Myometrial cell (primary cell): ENCODE measurements at places on chromosomes 2 and 18. TPM values are rescaled to one million over a fixed set of nuclear protein-coding genes. Genes with fewer than 3 reads are reported as not detected.

CAB39 gene
- total RNA-seq = 47.9 and 53.0 TPM in 2 replicates

WNT6 gene
- not detected in 2 replicates for total RNA-seq

CCBE1 gene
- 38.3 and 45.6 TPM in 2 replicates for total RNA-seq

ADNP2 gene
- total RNA-seq = 11.5 and 16.7 TPM in 2 replicates

PAX8 gene
- total RNA-seq = 0.18 and 0.86 TPM in 2 replicates

AKAIN1 gene
- not detected in 2 replicates for total RNA-seq

ARHGAP25 gene
- total RNA-seq = 9.4 and 12.1 TPM in 2 replicates

TFCP2L1 gene
- total RNA-seq = not detected in 2 replicates

SYT4 gene
- total RNA-seq = not detected in 2 replicates

DCDC2C gene
- not detected in 2 replicates for total RNA-seq

SLC4A1AP gene
- total RNA-seq = 23.4 and 26.5 TPM in 2 replicates

COX5B gene
- total RNA-seq = 286 and 375 TPM in 2 replicates

DCC gene
- total RNA-seq = not detected in 2 replicates

GALNT14 gene
- 0.18 and 0.29 TPM in 2 replicates for total RNA-seq

MAP2 gene
- total RNA-seq = 23.6 and 26.2 TPM in 2 replicates

CFC1 gene
- total RNA-seq = not detected in 2 replicates

OTOF gene
- total RNA-seq = not detected in 2 replicates

TUBA3E gene
- total RNA-seq = not detected in 2 replicates

CDH19 gene
- not detected in 2 replicates for total RNA-seq

TMX3 gene
- total RNA-seq = 53.9 and 58.3 TPM in 2 replicates

TTC39C gene
- total RNA-seq = 20.5 and 20.9 TPM in 2 replicates

CPO gene
- total RNA-seq = not detected in 2 replicates

RGPD8 gene
- total RNA-seq = 1.4 and 1.8 TPM in 2 replicates

IL36RN gene
- not detected in 2 replicates for total RNA-seq

TOGARAM2 gene
- under 0.01 and 0.53 TPM in 2 replicates for total RNA-seq

HRH4 gene
- total RNA-seq = not detected in 2 replicates

MAPRE2 gene
- 21.9 and 23.4 TPM in 2 replicates for total RNA-seq

GREB1 gene
- 0.18 TPM in 1 of 2 replicates, not detected in the other for total RNA-seq

ARHGAP15 gene
- total RNA-seq = not detected in 2 replicates

FSHR gene
- total RNA-seq = not detected in 2 replicates

SCYGR5 gene
- not detected in 2 replicates for total RNA-seq

LINC00305 gene
- not detected in 2 replicates for total RNA-seq

TACR1 gene
- not detected in 2 replicates for total RNA-seq

TWIST2 gene
- total RNA-seq = 78.7 and 80.6 TPM in 2 replicates

PLB1 gene
- 1.9 and 4.6 TPM in 2 replicates for total RNA-seq

NAT8 gene
- not detected in 2 replicates for total RNA-seq

EVX2 gene
- total RNA-seq = not detected in 2 replicates

ATOH8 gene
- total RNA-seq = 1.2 and 7.4 TPM in 2 replicates

SLC23A3 gene
- not detected in 2 replicates for total RNA-seq

RTP5 gene
- total RNA-seq = not detected in 2 replicates

HOXD9 gene
- total RNA-seq = 3.2 and 5.8 TPM in 2 replicates

METAP1D gene
- 6.9 and 9.8 TPM in 2 replicates for total RNA-seq

OSBPL6 gene
- total RNA-seq = 7.4 and 7.8 TPM in 2 replicates
